ENCODE measurements at places on chromosomes 2 and 18.

DNA sequence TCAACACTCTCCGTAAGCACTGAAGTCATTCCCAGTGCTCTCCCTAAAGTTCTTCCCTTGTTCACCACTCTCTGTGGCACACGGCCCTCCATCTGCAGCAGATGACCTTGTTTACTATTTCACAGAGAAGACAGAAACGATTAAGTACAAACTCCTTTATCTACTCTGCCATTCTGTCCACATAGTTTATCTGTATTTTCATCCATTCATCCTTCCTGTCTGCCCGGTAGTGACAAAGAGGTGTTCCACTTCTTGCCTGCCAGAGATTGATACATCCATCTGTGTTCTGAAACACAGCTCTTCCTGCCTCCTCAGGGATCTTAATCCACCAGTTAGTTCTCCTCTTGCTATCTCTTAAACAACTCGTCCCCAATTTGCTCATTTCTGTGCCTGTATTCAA is 77.9 kb upstream of the CD226 start:
- no peak for DNase-seq

GRCh38 chr2:231704017-231704416 is 4.3 kb upstream of the PTMA start:
- no peak for DNase-seq

DNA sequence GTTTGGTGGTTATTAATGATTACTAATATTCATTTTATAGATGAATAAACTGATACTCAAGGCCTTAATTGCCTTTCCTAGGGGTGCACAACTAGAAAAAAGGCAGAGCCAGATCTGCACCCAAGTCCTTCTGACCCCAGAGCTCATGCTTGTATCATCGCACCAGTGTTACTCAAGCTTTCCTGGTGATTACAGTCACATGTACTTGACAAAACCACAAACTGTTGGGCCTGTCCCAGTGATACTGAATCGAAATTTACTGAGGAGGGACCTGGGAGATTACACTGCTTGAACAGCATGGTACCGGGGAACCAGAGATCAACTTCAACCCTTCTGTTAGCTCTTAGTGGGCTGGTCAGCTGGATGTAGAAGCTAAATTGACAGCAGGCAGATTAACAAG is 33.7 kb downstream of the FASTKD2 start:
- DNase-seq = no peak

DNA sequence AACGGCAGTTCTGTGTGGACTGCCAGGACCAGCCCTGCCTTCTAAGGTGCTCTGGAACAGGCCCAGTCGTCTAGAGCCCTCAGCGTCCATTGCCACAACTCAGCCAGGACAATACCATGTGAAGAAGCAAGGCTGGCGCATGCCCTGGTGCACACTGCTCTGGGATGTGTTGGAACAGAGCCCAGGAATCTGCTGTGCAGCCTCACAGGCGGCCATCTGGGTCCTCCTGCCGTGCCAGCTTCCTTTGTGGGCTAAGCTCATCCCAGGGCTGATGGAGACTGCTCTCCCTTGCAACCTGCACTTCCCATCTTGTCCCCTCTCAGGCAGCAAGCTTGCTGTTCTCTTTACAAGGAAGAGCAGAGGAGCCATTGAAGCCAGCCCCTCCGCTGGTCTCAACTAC is 246.4 kb upstream of the PXDN start:
- DNase-seq = no peak

- DNase-seq = peak; percentile 43
These were observed 159.4 kb downstream of the PIK3C3 start for GRCh38 chr18:42114310-42114943.

GRCh38 chr2:31122133-31122532 is 16.1 kb downstream of the GALNT14 start:
- no peak for DNase-seq

DNA sequence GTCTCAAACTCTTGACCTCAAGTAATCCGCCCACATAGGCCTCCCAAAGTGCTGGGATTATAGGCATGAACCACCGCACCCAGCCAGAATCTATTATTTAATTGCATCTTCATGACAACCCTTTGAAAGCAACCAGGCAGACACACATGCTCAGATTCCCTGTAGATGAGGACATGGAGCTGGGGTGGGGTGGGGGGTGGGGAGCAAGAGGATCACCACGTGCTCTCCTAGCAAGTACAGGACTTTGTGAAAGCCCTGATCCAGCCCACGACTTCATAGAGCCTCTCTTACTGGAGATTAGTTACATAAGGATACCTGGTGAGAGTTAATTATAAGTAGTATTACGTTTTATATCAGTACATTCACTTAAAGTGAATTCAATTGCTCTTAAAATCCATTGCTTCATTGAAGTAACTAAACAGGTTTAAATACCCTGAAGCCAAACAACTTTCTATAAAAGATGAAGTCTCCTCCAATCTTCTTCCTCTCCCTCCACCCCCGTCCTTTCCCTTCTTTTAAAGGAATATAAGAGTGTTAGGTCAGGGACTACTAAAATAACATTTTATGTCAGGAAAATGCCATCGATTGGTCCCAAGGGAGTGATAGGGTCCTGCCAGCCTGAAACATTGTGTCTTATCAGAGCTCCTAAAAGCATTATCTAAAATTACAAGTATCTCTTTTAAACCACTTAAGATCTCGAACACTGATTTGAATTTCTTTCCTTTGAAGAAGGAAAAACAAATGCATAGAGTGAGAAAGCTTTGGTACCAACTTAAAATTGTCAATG is 123.9 kb downstream of the EPHA4 start:
- DNase-seq = no peak

DNA sequence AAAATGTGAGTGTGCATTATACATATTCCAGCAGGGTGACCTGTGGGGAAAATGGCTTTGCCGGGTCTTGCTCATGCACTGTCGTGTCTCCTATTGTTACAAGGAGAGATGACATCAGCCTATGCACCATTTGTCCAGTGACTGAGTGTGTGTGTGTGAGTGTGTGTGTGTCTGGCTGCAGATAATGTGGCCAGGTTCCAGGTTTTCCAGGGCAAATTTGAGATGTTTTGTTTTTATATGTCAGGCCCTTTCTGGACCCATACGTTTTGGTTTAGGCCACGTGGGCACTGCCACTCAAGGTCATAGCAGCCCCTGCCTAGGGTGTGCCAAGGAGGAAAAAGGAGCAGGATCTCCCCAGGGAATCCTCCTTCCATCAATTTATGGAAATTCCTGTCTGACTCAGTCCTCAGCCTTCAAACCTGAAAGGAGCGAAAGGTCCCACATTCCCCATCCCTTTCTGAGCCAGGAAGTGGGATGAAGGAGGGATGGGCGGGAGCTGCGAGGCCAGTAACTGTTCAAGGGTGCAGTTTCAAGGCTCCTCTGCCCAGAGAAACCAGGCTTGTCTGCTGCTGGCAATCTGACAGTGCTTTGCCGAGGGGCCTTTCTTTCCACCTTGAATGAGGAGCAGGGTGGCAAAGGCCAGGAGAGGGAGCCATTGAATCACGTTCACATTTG is 93.0 kb upstream of the SMAD2 start:
- DNase-seq = no peak

- DNase-seq = peak; percentile 58
These were observed 114.3 kb downstream of the SPP2 start for GRCh38 chr2:234164493-234165413.

DNA sequence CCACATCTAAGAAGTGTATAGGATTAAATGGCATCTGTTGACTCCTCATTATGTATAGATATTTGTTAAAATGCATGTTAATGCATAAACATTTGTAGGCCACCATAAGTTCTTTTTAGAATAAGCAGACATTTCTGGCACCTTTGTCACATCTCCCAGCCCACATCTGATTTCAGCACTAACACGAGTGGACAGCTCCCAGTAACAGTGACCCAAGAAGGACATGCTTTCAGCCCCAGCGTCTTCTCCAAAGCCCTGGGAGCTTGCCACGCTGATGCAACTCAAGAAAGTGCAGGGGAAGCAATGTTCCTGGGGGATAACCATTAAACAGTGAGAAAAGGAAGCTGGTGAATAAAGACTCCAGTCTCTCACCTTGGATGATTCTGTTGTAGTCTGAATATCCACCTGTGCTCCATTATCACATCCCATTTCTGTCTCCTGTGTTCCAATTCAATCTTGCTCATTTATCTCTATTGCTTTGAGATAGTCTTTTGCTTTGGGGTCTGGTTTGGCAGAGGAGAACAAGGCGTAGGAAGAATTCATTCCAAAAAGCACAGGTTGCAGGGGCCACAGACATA is 182.6 kb upstream of the THSD7B start:
- DNase-seq = no peak

DNA sequence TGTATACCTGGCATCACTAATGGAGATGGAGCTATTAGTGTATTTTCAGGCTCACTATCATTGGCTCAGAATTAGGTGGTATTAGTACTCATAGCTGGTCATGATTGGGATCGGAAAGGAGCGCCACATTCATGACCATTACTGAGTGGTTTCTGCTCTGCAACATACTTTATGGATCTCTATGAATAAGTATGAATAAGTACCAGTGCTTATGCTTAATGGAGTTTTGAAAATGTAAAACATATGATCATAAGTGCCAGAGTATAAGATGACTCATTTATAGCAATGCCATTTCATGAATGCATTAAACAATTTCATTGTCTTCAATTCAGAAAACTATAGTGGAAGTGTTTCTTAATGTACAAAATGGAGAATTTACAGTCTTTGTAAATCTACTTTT is 156.7 kb downstream of the GALNT3 start:
- DNase-seq = no peak

GRCh38 chr2:127046579-127046978 is 60.4 kb downstream of the BIN1 start:
- no peak for DNase-seq

- no peak for DNase-seq
These were observed 12.4 kb upstream of the IGFBP2 start for GRCh38 chr2:216620786-216621185.

DNA sequence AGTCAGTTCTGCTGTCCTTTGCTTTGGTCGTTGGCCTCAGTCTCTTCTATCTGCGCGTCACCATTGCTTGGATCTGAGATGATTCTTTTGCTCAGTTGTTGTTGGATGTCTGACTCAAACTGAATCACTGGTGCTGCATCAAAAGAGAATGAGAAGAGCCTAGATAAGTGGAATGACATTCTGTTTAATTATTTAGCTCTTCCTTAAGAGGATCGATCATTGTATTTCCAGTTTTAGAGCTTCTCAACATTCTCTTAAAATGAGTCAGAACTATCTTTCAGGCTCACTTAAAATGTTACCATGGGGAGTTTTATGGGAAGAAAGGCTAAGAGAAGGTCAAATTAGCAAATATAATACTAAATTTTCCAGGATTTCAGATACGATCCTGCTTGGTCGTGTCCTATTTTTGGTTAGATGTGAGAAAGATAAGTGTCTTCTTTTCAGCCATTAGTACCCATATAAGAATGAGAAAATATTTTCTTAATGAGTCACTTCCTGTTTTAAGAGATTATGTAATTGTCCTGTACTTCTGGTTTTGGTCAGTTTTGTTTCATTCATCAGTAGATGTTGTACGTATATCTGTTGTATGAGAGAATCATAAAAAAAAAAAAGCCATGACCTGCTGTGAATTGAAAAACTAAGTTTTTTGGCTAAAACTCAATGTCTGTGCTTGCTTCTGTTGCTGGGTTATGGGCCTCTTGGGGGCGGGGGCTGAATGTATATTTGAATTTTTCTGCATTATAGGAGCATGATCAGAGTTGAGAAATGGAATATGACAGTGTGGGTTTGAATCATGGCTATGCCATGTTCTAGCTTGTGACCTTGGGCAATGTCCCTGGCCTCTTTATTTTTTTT is 31.6 kb upstream of the CASP10 start:
- DNase-seq = no peak

- no peak for DNase-seq
These were observed 3.3 kb upstream of the ACTR3 start for GRCh38 chr2:113886479-113887008.

DNA sequence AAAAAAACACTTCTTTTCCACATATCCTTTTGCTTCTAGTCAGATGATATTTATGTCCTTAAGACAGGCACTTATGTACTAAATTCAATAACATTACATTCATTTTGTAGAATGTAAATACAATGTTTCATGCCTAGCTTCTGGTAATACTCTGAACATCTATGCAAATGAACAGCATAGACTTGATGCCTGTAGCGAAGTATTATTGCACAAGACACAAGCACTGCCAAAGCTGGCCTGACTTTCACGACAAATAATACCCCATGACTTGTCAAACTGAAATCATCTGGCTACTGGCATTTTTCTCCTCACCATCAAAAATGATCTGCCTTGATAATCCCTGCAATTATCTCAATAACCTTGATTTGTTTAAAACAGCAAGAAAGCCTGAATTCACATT is 101.3 kb downstream of the L3MBTL4 start:
- no peak for DNase-seq

GRCh38 chr2:78718473-78718872 is 307.0 kb upstream of the REG3G start:
- no peak for DNase-seq

GRCh38 chr2:43218702-43219382 is 7.6 kb downstream of the ZFP36L2 start:
- peak; percentile 75 for DNase-seq

GRCh38 chr2:100235098-100235497 is 87.2 kb downstream of the LONRF2 start:
- DNase-seq = peak; percentile 28

GRCh38 chr2:173990245-173990644 is 25.1 kb upstream of the SP3 start:
- DNase-seq = no peak

DNA sequence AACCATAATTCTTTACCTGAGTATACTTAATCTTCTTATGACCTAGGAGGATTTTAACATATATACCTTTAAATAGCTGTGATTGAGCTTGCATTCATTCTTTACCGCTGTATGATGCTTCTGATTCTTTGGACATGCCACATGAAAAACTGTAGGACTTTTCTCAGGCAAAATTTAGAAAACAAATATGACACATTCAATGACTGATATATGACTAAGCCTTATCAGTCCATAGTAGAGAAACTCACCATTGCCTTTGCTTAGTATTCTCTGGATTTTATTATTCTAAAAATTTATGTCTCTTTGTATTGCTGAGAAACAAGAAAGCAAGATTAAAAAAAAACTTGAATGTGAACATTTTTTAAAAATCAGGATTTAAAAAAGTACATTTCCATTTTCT is 3.7 kb downstream of the FAM171B start:
- DNase-seq = no peak

DNA sequence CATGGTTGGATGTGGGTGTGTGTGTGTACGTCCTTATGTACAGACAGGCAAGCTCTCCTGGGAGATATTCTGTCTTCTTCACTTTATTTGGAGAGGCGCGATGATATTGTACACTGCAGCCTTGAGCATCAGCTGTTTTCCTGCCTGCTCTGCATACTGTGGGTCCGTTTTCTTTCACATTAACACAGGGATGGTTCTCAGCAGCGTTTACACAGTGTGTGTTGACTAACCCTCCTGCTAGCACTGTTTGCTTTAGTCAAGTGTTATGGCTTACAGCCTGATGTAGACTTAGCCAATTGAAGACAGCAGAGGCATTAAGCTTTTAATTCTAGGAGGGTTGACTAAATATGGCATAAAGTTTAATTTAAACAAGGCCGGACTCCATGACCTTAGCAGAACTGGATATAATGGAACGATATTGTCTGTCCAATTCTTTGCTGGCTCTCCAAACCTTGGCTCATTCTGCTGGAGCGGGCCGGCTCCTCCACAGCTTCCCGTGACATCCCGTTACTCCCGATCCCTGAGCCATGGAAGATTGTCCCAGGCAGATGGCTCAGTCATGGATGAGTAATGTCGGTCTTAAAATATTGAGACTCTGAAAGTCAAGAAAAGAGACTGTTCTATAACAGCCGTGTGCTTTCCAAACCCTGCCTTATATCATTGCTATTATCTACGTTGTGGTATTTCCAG is 134.7 kb downstream of the TPGS2 start:
- no peak for DNase-seq

Data from activated CD8-positive, alpha-beta memory T cell treated with anti-CD3 and anti-CD28 coated beads, Interleukin-2, amount 50 U/mL, for 4 hours (primary cell).